ENCODE measurements at places on chromosomes 6 and 20.

- DNase-seq = no peak
Measured at GRCh38 chr20:9498322-9498721, 16.1 kb upstream of the LAMP5 start.

DNA sequence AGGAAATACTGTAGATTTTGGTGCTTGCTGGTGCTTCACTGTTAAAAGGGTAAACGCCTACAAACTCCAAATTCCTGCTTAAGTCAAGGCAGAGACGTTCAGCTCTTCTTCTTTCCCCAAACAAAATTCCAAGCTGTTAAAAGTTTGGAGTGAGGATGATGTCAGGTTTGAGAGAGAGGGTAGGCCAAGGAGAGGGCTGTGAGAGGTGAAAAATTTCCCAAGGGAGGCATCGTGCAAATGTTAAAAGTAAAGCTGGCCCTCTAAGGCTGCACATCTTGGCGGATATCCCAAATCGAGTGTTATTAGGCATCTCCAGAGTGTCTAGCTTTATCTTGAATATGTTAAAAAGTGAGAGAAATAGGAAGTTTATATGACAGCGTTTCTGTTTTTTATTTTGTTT lies 651.8 kb downstream of the QKI start:
- DNase-seq = no peak

DNA sequence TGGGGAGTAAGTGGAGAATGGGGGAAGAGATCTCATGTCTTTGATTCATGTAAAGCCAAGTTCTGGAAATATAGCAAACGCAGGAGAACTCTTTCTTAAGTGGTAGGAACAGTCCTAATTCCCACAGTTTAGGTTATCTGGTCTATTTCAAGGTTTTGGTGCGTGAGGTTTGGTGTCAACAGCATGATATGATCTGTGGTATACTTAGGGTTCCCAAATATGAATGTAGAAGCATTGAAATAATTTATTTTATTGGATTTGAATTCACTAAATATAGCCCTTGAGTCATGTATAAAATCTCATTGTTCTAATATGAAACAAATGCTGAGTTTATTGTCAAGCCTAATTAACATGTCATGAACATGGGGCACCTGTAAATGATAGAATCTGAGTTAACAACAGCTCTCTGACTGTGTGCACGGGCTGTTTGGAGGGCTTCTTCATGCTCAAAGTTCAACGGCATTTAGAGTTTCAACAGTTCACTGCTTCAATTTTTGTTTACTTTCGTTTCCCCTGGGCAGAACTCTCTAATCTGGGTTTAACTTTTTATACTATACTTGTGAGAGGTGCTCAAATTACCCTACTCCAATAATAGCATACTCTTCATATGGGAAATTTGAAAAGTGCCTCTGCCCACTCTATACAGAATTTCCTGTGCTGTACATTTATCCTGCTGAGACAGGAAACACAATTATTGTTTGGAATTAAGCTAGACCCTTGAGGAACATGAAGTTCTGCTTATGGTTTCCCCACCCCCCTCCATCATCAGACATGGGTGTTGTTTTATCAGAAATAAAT lies 236.3 kb upstream of the ZNF217 start:
- DNase-seq = no peak

DNA sequence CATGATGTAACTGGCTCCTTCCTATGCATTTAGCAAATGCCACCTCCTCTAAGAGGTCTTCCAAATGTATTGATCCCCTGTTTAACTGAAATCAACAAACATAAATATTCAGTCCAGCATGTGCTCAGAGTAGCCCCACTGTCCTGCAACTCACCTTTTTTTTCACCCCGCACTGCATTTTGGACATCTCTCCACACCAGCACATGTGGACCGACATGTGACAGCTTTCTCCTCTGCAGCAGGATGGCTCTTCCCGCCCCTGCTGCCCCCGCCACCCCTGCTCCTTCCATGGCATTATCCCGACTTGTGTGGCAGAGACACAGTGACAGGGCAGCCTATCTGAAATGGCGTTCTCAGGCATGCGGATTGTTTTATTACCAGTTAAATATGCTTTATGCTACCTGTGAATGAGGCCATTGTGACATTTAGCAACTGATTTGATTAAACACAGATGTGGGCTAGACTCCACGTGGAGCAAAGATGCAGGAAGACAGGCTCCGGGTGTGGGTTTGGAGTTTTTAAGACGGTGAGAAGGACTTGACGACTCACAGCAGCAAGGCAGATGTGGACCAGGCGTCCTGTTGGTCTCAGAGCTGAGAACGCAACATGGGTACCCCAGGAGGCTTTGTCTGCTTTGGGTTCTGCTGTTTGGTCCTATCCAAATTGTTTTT lies 161.2 kb downstream of the EYA2 start:
- no peak for DNase-seq

- DNase-seq = no peak
Measured at GRCh38 chr6:53055873-53056272, 9.3 kb upstream of the FBXO9 start.

DNA sequence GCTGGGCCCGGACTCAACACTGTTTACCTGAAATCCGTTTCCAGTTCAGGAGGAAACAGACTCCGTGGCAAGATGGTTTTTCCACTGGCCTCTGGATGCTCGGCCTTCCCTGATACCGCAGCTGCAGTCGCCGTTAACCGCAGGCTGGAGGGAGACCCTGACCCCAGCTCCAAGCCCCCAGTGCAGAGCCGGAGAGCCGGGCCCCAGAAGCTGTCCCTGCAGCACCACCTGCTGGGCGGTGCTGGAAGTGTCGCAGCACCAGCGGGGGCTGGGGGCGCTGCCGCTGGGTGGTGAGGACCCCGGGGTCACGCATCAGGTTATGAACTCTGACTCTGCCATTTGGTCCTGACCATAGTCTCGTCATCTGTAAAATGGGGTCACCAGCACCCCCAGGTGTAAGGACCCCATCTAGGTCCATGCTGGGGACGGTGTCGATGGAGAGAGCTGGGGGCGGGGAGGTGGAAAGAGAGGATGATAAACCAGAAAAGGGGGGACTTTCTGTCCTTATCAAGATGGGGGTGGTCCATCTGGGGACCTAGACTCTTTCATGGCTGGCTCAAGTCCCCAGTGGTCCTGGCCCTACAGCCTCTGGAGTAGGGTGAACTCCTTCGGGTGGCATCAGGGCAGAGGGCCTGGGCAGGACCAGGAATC lies 20.8 kb upstream of the CHRNA4 start:
- no peak for DNase-seq

GRCh38 chr6:53984581-53984980 lies 126.7 kb upstream of the MLIP start:
- no peak for DNase-seq
